Aorta (tissue), 5 donors: ENCODE measurements at places on chromosomes 7 and 10. TPM values are rescaled to one million over a fixed set of nuclear protein-coding genes. Genes with fewer than 3 reads are reported as not detected.

VGF gene
- polyA plus RNA-seq = not detected

SPDYE8 gene
- polyA plus RNA-seq = not detected

LRRC61 gene
- polyA plus RNA-seq = 2.6 TPM

- peak overlapping the region; percentile 88 for H3K4me3 ChIP-seq
- no peaks in the 10 kb centered on the region for H3K36me3 ChIP-seq
- DNase-seq = no peak
- H3K4me1 ChIP-seq = peaks cover 4% of the 10 kb centered on the region
- H3K27ac ChIP-seq = no peak overlapping the region
Measured at GRCh38 chr10:3067859-3068179, 471 bp downstream of the PFKP start.

- no peak for DNase-seq
- H3K27ac ChIP-seq = no peak overlapping the region
- no peaks in the 10 kb centered on the region for H3K36me3 ChIP-seq
- no peak overlapping the region for H3K4me3 ChIP-seq
- no peaks in the 10 kb centered on the region for H3K4me1 ChIP-seq
Measured at GRCh38 chr7:24718977-24719491, 38.2 kb downstream of the GSDME start.

- DNase-seq = no peak
- H3K4me1 ChIP-seq = no peaks in the 10 kb centered on the region
- no peak overlapping the region for H3K27ac ChIP-seq
- no peaks in the 10 kb centered on the region for H3K36me3 ChIP-seq
- no peaks in the 10 kb centered on the region for H3K27me3 ChIP-seq
Measured at GRCh38 chr10:112815269-112816032, 134.6 kb upstream of the TCF7L2 start.

- H3K27ac ChIP-seq = no peak overlapping the region
- H3K27me3 ChIP-seq = no peaks in the 10 kb centered on the region
- no peaks in the 10 kb centered on the region for H3K36me3 ChIP-seq
- peaks cover 3% of the 10 kb centered on the region for H3K4me1 ChIP-seq
Measured at GRCh38 chr10:11018855-11019631, 1.4 kb downstream of the CELF2 start.

DNA sequence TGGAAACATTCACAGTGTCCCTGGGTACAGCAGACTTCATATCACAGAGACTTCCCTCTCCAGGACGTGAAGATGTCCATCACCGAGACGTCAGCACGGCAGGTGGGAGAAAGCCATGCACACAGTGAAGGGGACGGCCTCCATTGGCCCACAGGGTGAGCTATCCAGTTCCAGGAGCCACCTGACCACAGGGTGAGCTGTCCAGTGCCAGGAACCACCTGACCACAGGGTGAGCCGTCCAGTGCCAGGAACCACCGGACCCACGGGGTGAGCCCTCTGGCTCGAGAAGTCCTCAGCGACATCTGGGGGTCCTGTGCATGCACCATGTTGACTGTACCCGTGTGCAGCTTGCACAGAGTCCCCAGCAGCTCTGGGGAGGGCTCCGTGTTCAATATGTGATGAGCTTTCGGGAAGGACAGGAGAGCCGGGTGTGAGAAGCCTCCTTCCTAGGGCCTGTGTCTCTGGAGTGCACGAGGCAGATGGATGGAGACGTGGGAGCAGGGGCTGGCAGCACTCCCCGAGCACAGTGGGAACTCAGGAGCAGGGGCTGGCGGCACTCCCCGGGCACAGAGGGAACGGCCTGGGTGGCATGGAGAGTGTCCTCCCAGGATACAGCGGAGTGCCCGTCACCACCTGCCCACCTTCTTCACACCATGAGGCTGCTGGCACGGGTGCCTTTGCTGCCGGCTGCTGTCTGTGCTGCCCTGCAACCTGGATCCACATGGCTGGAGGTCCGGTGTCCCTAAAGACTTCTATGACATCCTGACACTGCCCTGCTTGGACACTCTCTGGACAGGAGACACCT is 616.2 kb downstream of the DNAJB6 start:
- H3K36me3 ChIP-seq = no peaks in the 10 kb centered on the region
- H3K4me3 ChIP-seq = no peak overlapping the region
- no peaks in the 10 kb centered on the region for H3K27me3 ChIP-seq

DNA sequence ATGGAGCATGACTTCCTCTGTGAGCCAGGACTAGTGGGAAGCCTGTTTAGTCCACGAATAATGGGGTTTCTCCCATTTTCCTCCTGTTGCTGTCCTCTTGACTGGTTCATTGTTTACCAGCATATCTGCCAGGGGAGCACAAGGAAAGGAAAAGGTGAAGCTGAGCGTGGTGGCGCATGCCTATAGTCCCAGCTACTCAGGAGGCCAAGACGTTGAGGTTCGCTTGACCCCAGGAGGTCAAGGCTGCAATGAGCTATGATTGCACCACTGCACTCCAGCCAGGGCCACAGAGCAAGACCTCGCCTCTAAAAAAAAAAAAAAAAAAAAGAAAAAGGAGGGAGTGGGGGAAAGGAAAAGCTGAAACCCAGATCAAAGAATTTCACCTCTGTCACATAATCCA is 5.8 kb upstream of the IL2RA start:
- no peak overlapping the region for H3K4me3 ChIP-seq
- H3K36me3 ChIP-seq = no peaks in the 10 kb centered on the region
- no peak for DNase-seq
- H3K4me1 ChIP-seq = no peaks in the 10 kb centered on the region
- no peak overlapping the region for H3K27ac ChIP-seq
- no peaks in the 10 kb centered on the region for H3K27me3 ChIP-seq

LIPF gene
- polyA plus RNA-seq = 6.1 TPM

GRCh38 chr10:100873827-100874326 is 38.9 kb upstream of the SLF2 start:
- peak; percentile 43 for DNase-seq
- H3K27me3 ChIP-seq = no peaks in the 10 kb centered on the region
- H3K27ac ChIP-seq = no peak overlapping the region
- H3K4me1 ChIP-seq = no peaks in the 10 kb centered on the region
- H3K36me3 ChIP-seq = no peaks in the 10 kb centered on the region

- no peak for DNase-seq
- H3K36me3 ChIP-seq = no peaks in the 10 kb centered on the region
- no peaks in the 10 kb centered on the region for H3K4me1 ChIP-seq
- no peak overlapping the region for H3K4me3 ChIP-seq
Measured at GRCh38 chr7:130278860-130279259, 12.2 kb downstream of the CPA2 start.

DNA sequence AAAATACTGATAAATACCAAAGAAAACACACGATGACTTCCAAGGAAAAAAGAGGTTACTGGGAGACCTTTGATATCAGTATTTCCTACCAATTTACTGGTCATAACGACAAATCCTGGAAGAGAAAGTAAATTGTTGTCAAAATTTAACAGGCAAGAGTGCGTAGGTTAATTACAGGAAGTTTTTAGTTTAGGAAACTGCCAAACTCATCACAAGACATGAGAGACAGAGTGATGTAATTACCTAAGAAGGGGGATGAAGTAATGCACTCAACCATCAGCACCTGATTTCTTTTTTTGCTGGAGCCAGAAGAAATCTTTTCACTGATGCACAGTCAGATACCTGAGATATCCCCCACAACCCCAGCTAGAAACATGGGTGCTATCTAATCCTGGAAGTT is 16.8 kb downstream of the MACC1 start:
- H3K27me3 ChIP-seq = no peaks in the 10 kb centered on the region
- no peak for DNase-seq
- no peak overlapping the region for H3K27ac ChIP-seq
- no peak overlapping the region for H3K4me3 ChIP-seq
- H3K36me3 ChIP-seq = no peaks in the 10 kb centered on the region

DNA sequence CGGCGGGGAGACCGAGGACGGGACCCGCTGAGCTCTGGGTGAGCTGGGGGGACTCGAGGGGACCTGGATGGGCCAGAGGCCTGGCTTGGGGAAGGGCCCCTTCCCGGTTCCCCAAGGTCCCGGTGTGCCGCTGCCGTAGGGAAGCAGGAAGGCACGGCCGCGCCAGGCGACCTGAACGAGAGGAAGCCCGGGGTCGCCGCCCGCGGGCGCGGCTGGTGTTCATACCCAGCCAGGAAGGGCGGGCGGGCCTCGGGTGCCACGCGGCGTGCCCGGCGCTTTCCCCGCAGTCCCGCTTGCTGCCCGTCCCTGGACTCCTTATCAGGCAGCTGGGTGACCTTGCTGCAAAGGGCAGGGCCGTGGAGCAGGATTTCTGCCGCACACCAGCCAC is 38.0 kb downstream of the ZNF777 start:
- H3K4me3 ChIP-seq = no peak overlapping the region
- H3K27ac ChIP-seq = no peak overlapping the region
- H3K4me1 ChIP-seq = no peaks in the 10 kb centered on the region
- no peaks in the 10 kb centered on the region for H3K36me3 ChIP-seq

PROSER2 gene
- polyA plus RNA-seq = 1.4 TPM

PRPS1L1 gene
- polyA plus RNA-seq = not detected

MET gene
- 1.9 TPM for polyA plus RNA-seq

GPR146 gene
- polyA plus RNA-seq = 2.2 TPM

GRCh38 chr10:104589431-104589830 is 51.7 kb upstream of the SORCS3 start:
- H3K27ac ChIP-seq = no peak overlapping the region
- no peak for DNase-seq
- H3K27me3 ChIP-seq = no peaks in the 10 kb centered on the region

DNA sequence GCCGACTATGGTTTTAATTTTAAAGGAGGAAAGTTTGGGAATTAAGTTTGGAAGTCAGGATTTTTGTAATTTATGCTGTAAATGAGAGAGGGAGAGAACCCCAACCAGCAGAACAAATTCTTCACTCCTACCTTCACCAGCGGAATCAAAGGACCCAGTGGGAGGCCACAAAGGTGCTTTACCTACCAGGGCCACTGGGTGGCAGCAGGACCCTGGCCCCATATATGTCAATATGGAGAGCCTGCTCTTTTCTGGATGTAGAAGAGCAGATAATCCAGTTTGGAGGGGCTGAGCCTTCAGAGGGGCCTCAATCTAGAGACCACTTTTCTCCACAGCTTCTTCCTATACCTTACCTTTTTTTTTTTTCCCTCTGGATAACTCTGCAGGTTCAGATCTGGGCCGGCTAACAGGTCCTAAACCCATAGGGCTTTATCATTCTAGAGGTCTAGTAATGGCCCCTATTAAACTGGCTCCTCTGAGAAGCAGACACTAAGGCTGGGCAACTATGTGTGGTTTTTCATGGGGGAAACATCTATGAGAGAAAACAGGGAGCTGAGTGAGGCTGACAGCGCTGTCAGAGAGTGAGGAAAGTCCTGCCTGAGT is 8.5 kb upstream of the SCD start:
- no peak overlapping the region for H3K4me3 ChIP-seq
- no peaks in the 10 kb centered on the region for H3K27me3 ChIP-seq
- peak; percentile 82 for DNase-seq

- H3K4me3 ChIP-seq = no peak overlapping the region
- no peak for DNase-seq
- H3K4me1 ChIP-seq = no peaks in the 10 kb centered on the region
- no peaks in the 10 kb centered on the region for H3K27me3 ChIP-seq
- H3K27ac ChIP-seq = no peak overlapping the region
Measured at GRCh38 chr10:92999191-92999590, 61.4 kb upstream of the CYP26C1 start.

GRCh38 chr7:112201411-112201810 is 4.8 kb downstream of the DOCK4 start:
- H3K4me1 ChIP-seq = no peaks in the 10 kb centered on the region
- H3K27ac ChIP-seq = no peak overlapping the region
- no peaks in the 10 kb centered on the region for H3K27me3 ChIP-seq
- no peaks in the 10 kb centered on the region for H3K36me3 ChIP-seq
- DNase-seq = no peak
